Endothelial cell (in vitro differentiated cells): ENCODE measurements at places on chromosomes 1 and 21. TPM values are rescaled to one million over a fixed set of nuclear protein-coding genes. Genes with fewer than 3 reads are reported as not detected.

The VANGL2 gene
- 79.8 TPM for total RNA-seq

The ADAMTS4 gene
- total RNA-seq = 56.8 TPM

The DMRTA2 gene
- total RNA-seq = not detected

The KCNJ15 gene
- 0.97 TPM for total RNA-seq

The ANKRD34A gene
- total RNA-seq = 0.56 TPM

The KRTAP12-2 gene
- total RNA-seq = not detected

The PGLYRP3 gene
- 1.1 TPM for total RNA-seq

The JAM2 gene
- 0.77 TPM for total RNA-seq

DNA sequence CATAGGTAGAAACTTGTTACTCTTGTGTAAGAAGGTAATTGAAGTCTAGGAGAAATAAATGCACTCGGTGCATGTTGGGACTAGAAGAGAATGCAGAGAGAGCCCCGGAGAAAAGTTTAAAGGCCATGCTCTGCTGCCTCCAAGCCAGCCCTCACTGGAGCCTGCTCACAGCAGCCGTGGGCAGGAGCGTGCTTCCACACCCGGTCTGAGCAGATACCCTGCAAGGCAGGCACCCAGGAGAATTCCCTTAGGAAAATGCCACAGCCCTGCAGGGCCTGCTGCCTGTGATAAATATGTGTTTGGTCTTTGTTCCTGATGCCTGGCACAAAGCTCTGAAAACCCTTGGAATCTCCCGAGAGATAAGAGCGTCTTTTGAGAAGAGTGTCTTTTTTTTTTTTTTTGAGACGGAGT, 22.8 kb downstream of the C2CD2 start:
- no peak for DNase-seq

DNA sequence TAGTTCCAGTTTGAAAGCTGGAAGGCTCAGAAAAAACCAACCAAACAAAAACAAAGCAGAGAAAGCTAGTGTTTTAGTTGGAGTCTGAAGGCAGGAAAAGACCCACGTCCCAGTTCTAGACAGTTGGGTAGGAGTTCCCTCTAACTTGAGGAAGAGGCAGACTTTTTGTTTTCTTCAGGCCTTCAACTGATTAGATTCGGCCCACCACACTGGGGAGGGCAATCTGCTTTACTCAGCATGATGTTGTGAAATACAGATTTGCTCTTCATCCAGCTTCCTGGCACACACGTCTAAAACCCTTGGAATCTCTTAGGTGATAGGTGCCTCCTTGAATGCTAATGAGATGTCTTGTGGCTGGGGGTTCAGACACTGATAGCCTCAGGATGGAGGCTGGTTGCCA, 49.1 kb upstream of the CSF3R start:
- DNase-seq = no peak

DNA sequence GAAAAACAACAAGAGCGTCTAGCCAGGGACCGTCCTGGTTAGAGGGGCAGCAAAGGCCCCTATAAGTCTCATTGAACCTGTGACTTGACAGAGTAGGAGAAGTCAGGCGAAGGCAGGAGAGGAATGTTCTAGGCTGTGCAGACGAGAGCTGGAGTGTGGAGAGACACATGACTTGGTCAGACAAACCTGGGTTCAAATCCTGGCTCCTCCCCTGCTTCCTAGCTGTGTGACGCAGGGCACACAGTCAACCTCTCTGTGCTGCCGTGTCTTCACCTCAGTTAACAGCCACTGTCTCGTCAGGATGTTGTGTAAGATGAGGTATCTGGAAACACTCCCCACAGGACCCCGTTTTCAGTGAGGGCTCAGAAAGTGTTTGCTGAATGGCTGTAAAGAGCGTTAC, 15.6 kb downstream of the SLC66A1 start:
- DNase-seq = no peak

DNA sequence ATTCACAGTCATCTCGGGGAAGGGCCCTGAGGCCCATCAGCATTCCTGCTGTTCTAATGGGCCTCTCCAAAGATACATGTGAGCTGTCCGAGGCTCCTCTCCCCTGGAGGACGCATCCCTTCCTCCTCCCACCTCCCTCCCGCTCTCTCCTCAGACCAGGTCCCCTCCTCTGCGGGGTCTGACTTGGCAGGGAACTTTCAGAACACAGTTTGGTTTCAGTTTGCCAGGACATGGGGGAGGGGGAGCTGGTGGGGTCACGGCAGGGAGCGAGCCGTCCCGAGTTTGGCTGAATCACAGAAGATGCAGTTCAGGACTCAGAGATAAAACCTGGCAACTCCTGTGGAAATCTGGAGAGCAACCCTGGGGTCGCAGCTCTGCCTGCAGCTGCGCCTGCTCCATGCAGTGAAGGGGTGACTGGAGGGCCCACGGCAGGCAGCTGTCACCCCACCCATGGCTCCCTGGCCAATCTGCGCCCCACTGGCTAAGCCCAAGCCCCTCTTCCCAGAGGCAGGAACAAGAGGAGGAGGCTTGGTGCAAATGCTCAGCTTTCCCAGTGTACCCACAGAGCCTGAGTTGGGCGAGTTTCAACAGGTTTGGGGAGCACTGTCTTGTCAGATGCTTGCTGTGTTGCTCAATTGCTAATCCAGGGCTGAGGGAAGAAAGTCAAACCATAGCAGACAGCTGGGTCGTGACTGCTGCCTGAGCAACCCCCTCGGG, 5.7 kb downstream of the WNT4 start:
- DNase-seq = no peak

DNA sequence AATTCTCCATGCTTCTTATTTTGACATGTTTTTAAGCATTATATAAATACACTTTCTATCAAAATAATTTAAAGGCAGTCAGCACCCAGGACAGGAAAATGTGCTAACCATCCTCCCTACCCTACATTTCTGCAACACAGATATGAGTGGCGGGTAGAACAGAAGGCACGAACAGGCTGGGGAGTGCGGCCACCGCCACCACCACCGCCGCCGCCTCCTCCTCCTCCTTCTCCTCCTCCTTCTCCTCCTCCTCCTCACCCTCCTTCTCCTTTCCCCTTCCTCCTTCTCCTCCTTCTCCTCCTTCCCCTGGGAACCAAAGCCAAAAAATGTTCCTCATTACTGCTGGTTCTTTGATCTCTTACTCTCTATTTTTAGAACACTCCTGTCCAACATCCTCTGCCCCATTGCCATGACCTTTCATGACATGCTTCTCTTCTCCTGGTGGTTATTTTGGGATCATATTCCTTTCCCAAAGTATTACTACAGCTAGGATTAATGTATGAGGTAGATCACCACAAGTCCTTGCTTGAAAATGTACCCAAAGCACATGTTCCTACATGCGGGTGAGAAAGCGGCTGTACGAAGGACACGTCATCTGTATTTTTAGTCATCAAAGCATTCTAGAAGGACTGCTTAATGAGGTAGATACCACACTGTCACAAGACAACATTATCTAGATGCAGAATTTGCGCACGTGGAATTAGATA, 24.5 kb upstream of the CCN1 start:
- no peak for DNase-seq

- DNase-seq = no peak
Observed at GRCh38 chr1:165364568-165365133, 8.1 kb upstream of the LMX1A start.

GRCh38 chr1:47515164-47515789, 77.4 kb downstream of the FOXD2 start:
- DNase-seq = no peak

GRCh38 chr1:24986372-24986965, 56.4 kb upstream of the RUNX3 start:
- DNase-seq = no peak
